ENCODE measurements at places on chromosomes 2 and 18.
A peak's percentile ranks its signal among the peaks of the same experiment; 100 is the strongest.

GRCh38 chr2:200172944-200173581 lies 133.4 kb upstream of the SPATS2L start:
- DNase-seq, result no peak

DNA sequence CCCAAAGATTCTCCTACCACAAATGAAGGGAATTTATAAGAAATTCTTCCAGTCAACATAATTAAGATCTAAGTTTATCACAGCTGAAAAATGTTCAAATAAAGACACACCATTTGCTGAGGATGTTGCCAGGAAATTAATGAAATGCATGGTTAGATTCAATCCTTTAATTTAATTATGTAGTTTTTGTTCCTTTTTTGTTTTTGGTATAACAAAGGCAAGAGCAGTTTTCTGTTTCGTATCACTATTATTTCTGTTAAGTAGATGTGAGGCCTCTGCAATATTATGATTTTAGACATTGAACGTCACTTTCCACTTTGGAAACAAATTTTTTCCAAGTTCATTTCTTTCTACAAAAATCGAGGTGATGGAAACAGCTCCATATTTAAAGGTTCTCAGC lies 440.0 kb downstream of the THSD7B start:
- DNase-seq, result no peak

DNA sequence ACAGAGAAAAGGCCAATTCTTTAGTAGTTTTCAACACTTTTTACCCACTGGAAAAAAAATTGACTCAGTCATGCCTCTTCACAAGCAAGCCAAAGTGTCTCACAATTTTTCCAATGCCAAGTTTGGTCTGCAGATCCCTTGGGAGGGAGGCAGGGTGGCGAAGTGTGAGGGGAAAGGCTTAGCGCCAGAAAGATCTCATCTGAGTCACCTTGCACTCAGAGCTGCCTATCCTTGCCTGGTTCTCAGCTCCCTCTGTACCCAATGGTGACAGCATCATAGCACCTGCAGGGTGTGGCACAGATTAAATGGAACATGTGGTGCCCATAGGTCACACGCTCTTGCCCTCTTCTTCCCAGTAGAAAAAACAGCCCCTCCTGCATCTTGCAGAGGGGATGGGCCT lies 55.2 kb upstream of the GYPC start:
- DNase-seq, result no peak

GRCh38 chr2:16127958-16128357 lies 187.6 kb downstream of the MYCN start:
- no peak for DNase-seq

DNA sequence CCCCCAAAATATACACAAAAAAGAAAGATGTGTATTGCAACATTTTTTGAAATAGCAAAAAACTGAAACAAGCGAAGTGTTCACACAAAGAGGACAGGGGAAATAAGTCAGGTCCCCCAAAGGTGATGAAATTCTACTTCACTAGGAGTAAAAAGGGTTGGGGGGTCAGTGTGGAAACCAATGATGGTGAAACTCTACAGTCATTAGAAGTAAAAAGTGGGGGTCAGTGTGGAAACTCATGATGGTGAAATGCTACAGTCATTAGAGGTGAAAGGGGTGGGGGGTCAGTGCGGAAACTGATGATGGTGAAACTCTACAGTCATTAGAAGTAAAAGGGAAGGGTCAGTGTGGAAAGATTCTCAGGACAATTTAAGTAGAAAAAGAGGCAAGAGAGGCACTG lies 298.2 kb downstream of the EIPR1 start:
- no peak for DNase-seq

DNA sequence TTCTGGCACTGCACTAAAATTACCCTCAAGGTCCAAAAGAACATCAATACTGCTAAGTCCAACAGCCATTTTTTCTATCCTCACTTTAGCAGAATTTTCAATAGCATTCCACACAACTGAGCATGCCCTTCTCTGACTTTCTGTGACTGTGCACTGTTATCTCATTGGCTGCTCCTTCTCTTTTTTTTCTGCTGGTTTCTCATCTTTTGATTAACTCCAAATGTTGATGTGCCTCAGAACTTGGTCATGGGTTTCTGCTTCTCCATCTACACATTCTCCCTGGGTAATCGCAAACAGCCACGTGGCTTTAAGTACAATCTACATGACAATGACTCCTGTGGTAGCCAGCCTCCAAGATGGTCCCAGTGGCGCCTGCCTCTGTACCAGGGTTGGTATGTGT lies 75.0 kb upstream of the CD226 start:
- DNase-seq, result no peak

- DNase-seq, result no peak
Observed at GRCh38 chr2:7530001-7530400, 612.8 kb downstream of the RNF144A start.

DNA sequence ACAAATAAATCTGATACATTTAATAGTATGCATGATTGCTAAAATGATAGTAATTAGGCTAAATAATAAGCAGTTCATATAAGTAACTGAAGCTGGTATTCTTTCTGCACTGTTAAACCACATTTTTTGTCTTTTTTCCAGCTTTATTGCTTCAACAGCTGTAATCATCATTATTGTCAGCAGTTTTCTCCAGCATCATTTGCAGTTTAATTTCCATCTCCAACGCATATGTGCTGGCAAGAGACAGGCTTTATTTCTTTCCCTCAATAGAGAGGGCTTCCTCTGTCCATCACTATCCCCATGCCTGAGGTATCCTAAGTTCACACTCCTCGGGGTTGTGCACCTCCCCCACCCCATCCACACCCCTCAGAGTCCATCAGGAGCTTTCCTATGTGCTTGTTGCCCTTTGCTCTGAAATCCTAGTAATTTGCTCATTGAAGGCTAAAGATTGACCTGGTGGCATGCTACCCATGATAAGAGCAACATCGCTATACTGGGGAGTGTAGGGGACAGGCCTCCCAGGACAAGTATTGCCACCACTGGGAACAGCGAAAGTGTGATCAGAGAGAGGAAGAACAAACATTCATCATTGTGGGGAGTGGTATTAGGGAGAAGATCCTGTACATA lies 37.1 kb downstream of the B4GALT6 start:
- no peak for DNase-seq

DNA sequence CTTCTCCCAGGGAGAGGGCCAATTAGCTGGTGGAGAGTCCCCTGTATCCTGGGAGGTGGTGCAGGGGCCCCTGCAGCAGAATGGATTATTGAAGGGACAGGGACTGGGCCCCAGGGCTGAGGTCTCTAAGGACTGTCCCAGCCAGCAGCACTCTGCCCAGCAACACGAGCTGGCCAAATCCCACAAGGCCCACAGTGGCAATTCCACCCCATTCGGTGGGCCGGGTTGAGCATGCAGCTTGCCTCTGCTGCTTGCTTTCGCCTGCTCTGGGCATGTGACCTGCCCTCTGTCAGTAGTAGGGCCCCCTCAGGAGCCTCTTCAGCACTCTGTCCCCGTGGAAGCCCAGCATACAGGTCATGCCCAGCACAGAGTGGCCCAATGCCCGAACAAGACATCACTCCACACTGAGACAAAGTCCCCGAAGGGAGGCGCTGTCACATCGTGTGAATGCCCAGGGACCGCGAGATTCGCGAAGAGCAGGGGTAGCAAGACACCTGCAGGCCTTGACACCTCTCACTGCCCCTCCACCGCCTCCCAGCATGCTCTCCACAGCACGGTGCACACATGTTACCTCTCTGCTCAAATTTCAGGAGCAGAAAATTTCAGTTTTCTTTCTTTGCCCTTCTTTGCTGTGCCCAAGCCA lies 65.4 kb downstream of the CRACDL start:
- no peak for DNase-seq

GRCh38 chr2:121382744-121383143 lies 97.7 kb upstream of the TFCP2L1 start:
- peak; percentile 4 for DNase-seq

GRCh38 chr2:130850788-130851623 lies 14.3 kb downstream of the ARHGEF4 start:
- DNase-seq, result no peak

DNA sequence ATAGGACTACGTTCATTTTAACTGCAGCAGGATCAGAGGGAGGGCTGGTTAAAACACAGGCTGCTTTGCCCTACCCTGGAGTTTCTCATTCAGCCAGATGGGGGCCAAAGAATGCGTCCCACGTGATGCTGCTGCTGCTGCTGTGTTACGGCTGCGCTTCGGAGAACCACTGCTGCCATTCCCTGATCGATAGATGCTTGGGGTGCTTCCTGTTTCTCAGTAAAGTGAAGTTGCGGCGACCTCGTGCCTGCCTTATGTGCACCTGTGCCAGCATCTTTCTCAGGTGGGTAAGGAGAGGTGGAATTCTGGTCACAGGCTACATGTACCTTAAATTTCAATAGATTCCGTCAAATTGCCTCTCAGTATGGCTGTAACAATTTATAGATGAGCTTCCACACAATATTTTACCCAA lies 24.7 kb upstream of the TOGARAM2 start:
- DNase-seq, result peak; percentile 58

- DNase-seq, result no peak
Observed at GRCh38 chr2:234691968-234692955, 195.4 kb upstream of the ARL4C start.

GRCh38 chr18:49447810-49448745 lies 12.4 kb downstream of the DYM start:
- peak; percentile 90 for DNase-seq

DNA sequence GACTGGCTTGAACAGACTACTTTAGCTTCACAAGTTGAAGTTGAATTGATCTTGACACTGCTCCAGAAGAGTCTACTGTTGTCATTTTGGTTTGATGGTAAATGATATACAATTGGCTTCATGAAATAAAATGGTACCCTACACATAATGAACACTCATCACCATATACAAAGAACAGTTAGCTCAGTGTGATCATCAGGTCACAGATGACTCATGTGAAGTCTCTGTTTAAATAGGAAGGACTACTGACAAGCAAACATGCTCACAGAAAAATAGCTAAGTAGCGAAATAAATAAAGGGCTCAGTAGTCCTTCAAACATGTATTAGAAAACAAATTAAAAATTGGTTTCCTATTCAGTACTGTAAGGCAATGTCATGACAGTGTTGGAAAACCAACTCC lies 96.2 kb downstream of the MEIS1 start:
- DNase-seq, result no peak

- DNase-seq, result no peak
Observed at GRCh38 chr2:7210712-7211111, 293.5 kb downstream of the RNF144A start.

DNA sequence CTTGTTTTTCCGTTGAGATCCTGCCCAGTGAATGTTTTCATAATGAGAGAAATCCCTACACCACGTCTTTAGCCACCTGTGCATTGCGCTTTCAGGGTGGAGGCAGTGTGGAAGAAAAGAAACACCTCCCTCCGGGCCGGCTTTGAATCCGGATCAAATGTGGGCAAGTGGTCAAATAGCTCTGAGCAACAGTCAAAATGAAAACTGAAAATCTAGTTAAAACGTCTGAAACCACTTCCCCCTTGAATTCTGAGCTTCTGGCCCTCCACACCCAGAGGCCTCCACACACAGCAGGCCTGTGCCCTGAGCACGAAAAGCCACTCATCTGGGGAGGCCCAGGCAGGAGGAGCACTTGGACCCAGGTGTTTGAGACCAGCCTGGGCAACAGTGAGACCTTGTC lies 263.6 kb upstream of the SALL3 start:
- DNase-seq, result no peak

- DNase-seq, result no peak
Observed at GRCh38 chr2:49914281-49914680, 760.0 kb upstream of the FSHR start.

DNA sequence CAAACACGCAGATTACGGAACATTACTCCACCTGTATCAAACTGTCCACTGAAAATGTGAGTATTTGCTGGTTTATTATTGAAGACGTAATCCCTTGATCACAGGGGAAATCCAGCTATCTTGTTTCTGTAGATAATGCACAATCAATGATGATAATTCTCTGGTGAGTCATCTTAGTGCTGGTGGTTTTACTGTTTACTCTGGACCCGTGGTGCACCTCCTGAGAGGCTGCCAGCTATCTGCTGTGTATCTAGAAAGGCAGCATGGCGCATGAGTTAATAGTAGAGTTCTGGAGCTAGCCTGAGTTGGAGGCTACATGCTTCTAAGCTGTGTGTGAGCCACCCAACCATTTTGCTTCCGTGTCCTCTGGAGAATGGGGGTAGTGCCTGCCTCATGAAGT lies 6.5 kb downstream of the NCAPH start:
- no peak for DNase-seq

DNA sequence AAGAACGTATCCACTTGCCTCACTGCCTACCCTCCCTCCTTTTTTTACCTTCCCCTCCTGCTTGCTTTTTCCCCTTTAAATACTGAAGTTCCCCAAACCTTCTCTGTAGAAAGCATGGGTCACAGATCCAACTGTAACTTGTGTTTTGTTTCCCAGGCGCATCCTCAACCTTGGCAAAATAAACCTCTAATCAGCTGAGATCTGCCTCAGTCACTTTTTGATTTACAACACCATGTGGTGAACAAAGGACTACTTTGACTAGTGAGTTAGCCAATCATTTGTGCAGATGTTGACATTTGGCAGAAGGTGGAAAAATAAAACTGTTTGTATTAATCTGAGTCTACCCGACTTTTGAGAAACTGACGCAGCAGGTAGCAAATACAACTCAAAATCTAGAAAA lies 23.3 kb upstream of the MCM6 start:
- no peak for DNase-seq

DNA sequence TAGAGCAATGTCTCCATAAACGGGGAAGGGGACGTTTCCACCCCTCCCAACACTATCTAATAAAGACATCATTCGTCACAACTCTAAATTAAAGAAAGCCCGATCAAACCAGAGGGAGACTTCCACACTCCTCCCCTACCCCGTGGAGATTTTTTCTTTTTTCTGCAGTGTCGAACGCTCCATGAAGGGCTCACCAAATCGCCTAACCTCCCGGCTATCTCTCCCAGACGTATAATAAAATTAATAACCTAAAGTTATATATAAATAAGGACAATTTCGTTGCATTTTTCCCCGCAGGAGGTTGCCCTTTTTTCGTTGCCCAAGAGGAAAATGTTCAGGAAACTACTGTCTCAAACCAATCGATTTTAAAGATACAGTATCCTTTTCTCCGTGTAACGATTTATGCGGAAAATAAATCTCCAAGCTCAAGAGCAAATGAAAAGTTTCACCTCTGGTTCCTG lies 2.4 kb downstream of the EVX2 start:
- no peak for DNase-seq
